AG04450 (cell line): ENCODE measurements at places on chromosomes 1 and 21.

GRCh38 chr1:228838717-228839500, 103.6 kb downstream of the RHOU start:
- DNase-seq: peak; percentile 15

GRCh38 chr1:56098946-56099345, 480.4 kb downstream of the PLPP3 start:
- DNase-seq: no peak

GRCh38 chr1:76835203-76835602, 32.1 kb upstream of the ST6GALNAC5 start:
- DNase-seq: no peak

DNA sequence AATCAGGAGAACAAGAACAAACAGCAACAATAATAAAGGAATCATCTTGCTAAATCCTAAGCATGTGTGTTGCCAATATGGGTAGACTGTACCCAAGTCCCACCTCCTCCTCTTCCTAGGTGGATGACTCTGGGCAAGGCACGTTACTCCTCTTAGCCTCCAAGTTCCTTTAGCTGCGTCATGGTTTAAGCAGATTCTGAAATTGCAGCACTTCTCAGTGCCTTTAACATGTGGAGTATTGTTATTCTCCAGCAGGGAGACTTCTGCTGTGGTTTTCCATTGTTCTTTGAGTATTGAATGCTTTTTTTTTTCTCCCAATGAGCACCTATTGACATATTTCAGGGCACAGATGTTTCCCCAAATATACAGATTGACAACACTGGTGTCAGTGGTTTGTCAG, 15.5 kb downstream of the ARHGEF10L start:
- DNase-seq: no peak

GRCh38 chr1:89199525-89200031, 836 bp upstream of the GBP4 start:
- no peak for DNase-seq

GRCh38 chr1:229231754-229232119, 39.2 kb upstream of the RAB4A start:
- DNase-seq: no peak

DNA sequence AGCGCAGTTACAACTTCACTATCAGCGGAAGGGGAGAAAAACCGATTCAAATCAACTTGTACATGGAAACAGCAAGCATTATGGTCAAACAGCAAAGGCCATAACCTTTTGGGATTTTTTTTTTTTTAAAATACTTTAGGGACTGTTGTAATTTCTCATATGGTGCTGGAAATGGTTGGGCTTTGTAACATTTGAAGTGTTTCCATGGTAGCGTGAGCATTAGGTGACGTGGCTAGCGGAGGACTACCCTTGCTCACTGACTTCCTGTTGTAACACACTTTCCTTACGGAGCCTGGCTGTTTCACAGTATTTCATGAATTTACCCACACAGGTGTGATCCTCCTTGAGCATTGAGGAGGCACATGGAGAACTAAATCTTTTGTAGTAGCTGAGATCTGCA, 269.5 kb downstream of the TM2D1 start:
- no peak for DNase-seq

GRCh38 chr21:36461277-36461917, 18.5 kb downstream of the CLDN14 start:
- no peak for DNase-seq

DNA sequence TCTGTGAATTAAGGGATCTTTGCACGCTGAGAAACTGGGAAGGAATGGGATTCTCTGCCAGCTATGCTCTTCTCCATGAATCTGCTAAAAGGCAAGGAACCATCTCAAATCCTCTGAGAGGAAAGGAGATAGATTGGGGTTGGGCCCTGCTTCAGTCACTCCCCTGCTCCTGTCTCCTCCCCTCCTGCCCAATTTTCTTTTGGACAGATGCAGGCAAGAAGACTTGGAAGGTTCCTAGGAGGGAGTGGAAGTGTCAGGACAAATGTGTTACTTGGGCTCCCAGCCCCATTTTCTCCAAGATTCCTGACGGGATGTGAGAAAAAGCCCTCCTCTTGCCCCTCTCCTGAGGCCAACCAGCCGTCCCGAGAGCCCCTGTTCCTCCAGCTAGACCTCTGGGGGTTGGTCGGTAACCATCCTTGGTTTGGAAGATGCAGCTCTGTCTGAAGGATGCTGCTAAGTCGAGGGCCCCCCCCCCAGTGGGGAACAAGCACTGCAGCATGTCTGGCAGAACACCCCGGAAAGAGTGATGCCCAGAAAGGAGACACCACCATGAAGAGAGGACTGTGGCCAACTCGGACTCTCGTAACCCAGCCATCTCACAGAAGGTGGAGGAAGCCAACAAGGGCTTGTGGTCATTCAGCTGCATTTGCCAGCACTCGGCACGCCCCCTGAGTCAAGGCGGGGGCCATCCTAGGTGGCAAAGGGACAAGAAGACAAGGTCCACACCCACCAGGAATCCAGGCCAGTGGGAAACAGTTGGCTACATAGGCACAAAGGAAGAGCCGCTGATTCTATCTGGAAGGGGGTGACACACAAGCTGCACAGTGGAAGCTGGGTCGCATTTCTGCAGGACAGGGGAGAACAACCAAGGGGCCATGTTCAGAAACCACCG, 43.7 kb downstream of the CDK18 start:
- no peak for DNase-seq
